Cortex of kidney (tissue), 1 donor: ENCODE measurements at places on chromosomes 7 and 10.

GRCh38 chr7:18402488-18403183 lies 92.9 kb upstream of the HDAC9 start:
- no peak for DNase-seq

- DNase-seq: no peak
Observed at GRCh38 chr7:77903597-77903996, 105.0 kb downstream of the PHTF2 start.

- DNase-seq: no peak
Observed at GRCh38 chr7:3482147-3482921, 181.3 kb downstream of the SDK1 start.

DNA sequence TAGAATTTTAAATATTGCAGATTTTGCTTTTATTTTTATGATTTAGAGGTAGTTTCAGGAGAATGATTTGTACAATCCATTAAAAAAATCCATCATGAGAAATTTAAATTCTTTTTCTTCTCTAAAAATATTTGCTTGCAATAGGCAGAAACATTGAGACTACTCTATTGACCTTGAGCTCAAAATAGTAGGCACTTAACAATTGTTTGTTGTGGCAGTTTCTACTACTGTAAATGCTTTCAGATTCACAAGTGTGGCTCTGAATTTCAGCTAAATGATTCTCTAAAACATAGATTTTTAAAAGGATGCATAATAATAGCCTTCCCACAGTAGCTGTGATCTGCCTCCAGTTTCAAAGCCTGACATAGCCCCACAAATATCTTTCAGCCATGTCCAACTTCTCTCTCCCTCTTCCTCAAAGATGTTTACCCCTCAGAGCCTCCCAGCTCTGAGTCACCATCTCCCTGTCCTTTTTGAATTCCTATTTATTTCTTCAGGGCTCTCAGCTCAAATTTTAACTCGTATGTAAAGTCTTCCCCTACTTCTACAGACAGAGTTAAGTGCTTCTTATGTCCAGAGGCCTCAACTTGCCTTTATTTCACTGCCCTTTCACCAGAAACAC lies 160.5 kb downstream of the AOAH start:
- DNase-seq: no peak

DNA sequence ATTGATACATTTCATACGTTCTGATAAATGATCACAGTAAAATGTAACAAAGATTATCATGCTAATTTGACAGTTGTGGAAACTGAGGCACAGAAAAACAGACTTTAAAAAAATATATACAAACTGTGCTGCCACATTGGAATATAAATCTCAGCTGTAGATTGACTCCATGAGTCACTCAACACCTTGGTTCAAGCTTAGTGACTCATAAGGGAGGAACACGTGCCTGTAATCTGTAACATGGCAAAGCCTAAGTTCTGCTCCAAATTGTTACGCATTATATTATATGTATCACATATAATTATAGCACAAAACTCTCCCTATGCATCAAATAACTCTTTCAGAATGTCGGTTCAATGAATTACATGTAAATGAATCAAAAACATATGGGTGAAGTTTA lies 1047.5 kb downstream of the GATA3 start:
- no peak for DNase-seq
